ENCODE measurements at places on chromosomes 2 and 18.

- no peak for DNase-seq
These were observed 85.3 kb downstream of the CYP26B1 start for GRCh38 chr2:72062336-72062735.

DNA sequence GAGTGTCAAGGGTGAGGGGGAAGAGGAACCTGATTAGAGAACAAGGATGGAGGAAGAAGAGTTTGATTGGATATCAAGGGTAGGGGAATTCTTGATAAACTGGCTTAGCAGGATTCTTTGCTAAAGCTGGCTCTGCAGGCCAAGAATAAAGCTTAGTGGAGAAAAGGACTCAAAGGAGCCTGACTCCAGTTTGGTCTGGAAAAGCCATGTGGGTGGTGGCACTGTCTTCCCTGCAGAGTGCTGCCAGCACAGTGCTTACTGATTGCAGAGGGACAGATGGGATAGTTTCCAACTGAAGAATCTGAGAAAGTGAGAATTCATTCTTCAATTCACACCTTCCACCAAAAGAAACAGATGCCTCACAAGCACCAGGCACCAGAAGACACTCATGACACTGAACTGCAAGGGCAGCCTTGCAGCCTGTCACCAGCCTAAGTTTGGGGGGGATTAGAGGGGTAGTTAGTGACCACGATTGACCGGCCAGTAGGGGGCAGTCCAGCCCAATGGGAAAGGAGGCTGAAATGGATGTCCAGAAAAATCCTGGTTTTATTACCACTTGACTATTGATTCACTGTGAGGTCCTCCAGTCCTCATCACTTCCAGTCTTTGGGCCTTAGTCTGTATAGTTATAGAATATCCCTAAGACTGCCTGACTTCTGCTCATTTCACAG lies 334.5 kb downstream of the SMAD2 start:
- no peak for DNase-seq

- DNase-seq = no peak
These were observed 65.6 kb downstream of the ODC1 start for GRCh38 chr2:10382354-10383061.

DNA sequence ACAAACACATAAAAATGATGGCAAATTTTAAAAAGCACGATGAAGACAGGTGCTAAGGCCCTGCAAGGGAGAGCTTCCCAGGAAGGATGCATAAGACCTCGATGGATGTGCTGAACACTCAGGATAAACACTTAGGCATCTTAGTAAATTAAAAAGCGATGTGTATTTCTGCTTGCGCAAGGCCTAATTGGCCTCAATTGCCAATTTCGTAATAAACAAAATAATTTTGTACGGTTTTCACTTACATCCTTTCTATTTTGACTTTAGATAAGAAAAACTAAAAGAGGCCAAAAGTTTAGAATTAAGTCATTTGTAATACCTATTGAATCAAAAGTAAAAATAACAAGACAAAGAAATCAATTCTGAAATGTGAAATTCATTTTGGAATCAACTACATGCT lies 189.1 kb downstream of the TCF4 start:
- DNase-seq = no peak

DNA sequence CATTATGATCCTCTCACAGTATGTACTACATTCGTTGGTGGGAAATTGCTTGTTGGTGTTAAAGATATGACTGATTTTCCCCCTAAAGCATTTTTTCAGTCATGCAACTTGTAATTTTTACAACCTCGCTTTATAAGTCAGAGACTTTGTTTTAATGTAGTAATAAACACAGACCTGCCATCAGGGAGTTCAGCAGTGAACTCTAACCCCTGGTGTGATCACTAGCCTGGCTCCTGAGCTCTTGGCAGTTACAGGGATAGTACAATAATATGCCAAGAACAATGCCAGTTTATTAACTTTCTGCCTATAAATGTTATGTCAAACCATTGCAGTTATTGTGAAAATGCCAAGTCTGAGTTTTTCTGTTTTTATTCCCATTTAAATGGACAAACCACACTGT lies 93.8 kb downstream of the EDAR start:
- no peak for DNase-seq

DNA sequence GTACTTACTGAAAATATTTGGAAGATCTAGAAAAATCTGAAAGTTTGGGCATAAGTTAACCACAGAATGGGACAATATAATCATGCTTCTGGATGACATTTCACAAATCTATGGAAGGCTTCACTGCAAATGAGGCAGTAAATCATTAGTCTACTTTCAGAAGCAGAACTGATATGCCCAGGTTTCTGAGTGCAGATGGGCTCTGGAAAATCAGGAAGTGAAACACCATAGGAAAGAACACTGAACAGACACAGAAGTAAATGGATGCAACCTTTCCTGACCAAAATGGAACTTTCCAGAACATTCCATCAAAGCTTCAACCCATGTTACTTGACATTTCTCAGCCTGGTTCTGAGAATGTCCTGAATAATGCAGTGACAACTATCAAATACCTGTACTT lies 55.1 kb downstream of the KCNG3 start:
- DNase-seq = no peak

- DNase-seq = no peak
These were observed 4.8 kb upstream of the OXER1 start for GRCh38 chr2:42768706-42769256.

GRCh38 chr2:68371581-68371980 lies 6.5 kb downstream of the PLEK start:
- no peak for DNase-seq

DNA sequence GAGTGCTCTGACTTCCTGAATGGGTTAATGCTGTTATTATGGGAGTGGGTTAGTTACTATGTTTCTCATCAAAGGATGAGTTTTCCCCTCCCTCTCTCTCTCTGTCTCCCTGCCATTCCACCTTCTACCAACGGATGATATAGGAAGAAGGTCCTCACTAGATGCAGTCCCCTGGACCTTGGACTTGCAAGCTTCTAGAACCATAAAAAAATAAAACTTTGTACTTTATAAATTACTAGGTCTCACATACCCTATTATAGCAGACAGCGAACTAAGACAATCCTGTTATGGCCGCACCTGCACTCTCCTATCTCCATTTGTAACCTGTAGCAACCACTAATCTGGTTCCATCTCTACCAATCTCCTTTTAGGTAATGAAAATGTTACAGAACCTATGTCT lies 564.9 kb downstream of the CNTNAP5 start:
- DNase-seq = no peak

GRCh38 chr2:85741833-85742455 lies 11.8 kb upstream of the ATOH8 start:
- no peak for DNase-seq

GRCh38 chr2:241153616-241154015 lies 3.3 kb downstream of the PPP1R7 start:
- DNase-seq = no peak

GRCh38 chr2:43537137-43537536 lies 58.7 kb downstream of the THADA start:
- no peak for DNase-seq

GRCh38 chr2:69013142-69013839 lies at the start of gene ANTXR1:
TSS of gene ANTXR1 (plus strand) at chr2:69013179. CDS start at chr2:69013500, 321 bp downstream.
- no peak for DNase-seq

DNA sequence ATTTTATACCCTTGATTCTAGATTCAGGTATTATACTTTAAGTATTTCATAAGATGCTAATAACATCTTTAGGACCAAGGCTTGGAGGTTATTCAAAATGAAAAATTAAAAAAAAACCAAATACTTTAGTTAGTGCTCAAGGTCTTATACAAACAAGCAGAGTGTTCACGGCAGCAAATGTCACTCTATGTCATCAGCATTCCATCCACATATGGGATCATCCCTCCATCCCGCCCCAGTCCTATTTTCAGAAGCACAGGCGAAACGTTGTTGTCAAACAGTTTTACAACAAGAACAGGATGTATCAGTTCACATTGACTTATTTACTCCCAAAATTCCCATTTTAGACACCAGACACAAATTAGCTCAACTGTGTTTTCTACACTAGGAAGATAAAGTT lies 83.7 kb downstream of the DSEL start:
- no peak for DNase-seq

Measured in activated CD4-positive, alpha-beta T cell treated with anti-CD3 and anti-CD28 coated beads, Interleukin-2, amount 50 U/mL, for 4 hours (primary cell).